Stimulated activated CD8-positive, alpha-beta memory T cell treated with anti-CD3 and anti-CD28 coated beads, Interleukin-7, amount 100 ng/mL, for 1 hour (primary cell): ENCODE measurements at places on chromosomes 4 and X.

- DNase-seq = no peak
Measured at GRCh38 chr4:76203541-76203940, 10.1 kb downstream of the SCARB2 start.

GRCh38 chr4:88010966-88011365 is 3.5 kb downstream of the PKD2 start:
- no peak for DNase-seq

DNA sequence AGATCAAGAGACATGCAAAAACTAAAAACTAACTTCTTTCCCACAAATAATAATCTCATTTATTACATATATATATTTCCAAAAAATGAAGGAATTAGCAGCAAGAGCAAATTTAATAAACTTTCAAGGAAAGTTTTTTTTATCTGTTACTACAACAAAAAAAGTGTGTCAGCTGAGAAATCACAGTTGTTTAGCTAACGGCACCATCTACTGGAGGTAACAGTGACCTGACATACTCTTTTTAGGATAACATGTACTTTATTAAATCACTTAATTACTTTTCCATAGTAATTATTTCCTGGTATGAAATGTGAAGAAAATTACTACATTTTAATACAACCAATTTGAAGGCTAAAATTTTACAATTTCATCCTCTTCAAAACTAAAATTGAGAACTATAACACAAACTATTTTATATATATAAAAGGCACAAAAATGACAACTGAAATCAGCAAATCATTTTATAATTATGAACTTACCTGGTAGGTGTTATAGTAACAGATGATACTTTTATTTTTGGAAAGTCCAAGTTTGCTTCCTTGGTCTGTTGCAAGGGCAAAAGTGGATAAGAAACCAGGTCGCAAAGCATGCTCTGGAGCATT is 9.1 kb downstream of the LAMTOR3 start:
- DNase-seq = no peak

- no peak for DNase-seq
Measured at GRCh38 chr4:165872461-165873297, at the start of gene TLL1. TSS of gene TLL1 (plus strand) at chr4:165873237. CDS start at chr4:165873905, 668 bp downstream.

- no peak for DNase-seq
Measured at GRCh38 chrX:134186362-134187121, 50.4 kb upstream of the CCDC160 start.

DNA sequence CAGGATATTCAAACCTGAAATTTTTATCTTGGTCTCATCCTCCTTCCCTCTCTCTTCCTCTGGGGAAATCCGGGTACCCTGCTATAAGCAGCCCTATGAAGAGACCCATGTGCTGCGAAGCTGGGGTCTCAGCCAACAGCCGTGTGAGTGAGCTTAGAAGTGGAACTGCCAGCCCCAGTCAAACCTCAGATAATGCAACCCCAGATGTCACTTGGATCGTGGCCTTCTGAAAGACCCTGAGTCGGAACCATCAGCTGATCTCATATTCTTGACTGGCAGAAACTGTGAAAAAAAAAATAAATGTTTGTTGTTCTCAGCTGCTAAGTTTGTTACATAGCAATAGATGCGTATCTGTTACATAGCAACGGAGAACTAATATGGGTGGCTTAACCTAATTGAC is 198.1 kb upstream of the NPY2R start:
- DNase-seq = no peak

DNA sequence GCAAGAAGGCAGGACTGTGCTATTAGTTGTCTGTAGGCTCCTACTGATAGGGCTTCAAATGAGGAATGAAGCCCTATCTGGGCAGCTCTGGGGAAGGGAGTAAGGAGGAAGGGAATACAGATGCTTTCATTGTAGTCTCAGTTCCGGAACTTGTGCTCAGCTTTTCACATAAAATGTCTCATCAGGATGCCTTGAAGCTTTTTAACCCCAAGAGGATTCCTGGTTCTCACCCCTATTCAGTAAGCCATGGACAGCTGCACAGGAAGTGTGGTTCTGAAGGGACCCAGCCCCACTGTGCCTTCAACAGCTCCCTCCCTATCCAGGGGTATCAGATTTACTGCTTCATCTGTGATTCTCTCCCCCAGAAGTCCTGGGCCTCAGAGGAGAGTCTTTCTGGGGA is 5.0 kb downstream of the ARMCX5 start:
- DNase-seq = no peak

DNA sequence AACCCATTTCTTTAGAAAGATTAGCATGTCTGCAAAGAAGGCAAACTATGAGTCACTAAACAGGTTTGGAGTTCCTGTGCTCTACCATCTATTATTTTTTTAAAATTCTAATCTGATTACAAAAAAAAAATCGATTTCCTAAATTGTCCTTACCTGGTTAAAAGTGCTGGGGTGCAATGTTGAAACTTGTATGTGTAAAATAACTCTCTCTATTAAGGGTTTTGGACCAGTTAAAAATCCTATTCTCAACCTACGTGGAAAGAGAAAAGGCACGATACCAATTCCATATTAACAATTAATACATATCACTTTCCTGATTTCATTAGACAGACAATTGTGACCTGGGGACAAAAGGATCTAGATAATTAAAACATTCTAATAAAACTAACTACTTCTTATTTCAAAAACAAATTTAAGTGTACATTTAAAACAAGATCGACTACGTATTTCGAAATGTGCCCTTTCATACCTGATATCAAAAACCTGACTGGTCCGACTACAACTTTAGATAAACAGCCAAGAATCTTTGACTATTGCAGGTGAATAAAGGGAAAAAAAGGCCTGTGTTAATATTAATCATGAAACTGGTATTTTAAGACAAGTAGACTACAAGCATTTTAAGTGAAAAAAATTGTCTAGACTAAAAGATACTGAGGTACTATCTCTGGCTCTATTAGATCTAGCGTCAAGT is 21.2 kb downstream of the AADAT start:
- DNase-seq = no peak

- peak; percentile 56 for DNase-seq
Measured at GRCh38 chrX:71098302-71098701, 2.7 kb downstream of the FOXO4 start.

- no peak for DNase-seq
Measured at GRCh38 chrX:132877954-132878536, 80.4 kb downstream of the HS6ST2 start.

GRCh38 chrX:81195712-81196111 is 6.0 kb downstream of the HMGN5 start:
- peak; percentile 40 for DNase-seq

GRCh38 chrX:17580539-17581152 is 156.6 kb upstream of the SCML1 start:
- no peak for DNase-seq

- DNase-seq = no peak
Measured at GRCh38 chrX:14865201-14865600, 7.7 kb downstream of the FANCB start.

- no peak for DNase-seq
Measured at GRCh38 chr4:7985891-7986441, 46.3 kb upstream of the AFAP1 start.

DNA sequence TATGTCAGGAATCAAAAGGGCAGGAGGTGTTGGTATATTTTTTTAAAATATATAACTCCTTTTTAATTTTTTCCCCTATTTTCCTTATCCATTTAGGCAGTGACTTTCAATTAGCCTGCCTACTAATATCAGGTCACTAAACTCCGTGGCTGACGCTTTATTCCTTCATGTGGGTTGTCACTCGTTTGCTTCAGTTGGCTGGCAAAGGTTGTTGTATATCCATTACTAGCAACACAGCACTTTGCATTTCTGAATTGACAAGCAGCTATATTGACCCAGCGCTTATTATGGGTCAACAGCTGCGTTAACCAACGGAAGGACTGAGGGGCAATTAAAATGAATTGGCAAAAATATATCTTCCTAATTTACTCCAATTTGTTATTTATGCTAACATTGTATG is 87.7 kb downstream of the ARX start:
- no peak for DNase-seq

- DNase-seq = no peak
Measured at GRCh38 chr4:189838821-189839497, 101.7 kb upstream of the FRG1 start.

DNA sequence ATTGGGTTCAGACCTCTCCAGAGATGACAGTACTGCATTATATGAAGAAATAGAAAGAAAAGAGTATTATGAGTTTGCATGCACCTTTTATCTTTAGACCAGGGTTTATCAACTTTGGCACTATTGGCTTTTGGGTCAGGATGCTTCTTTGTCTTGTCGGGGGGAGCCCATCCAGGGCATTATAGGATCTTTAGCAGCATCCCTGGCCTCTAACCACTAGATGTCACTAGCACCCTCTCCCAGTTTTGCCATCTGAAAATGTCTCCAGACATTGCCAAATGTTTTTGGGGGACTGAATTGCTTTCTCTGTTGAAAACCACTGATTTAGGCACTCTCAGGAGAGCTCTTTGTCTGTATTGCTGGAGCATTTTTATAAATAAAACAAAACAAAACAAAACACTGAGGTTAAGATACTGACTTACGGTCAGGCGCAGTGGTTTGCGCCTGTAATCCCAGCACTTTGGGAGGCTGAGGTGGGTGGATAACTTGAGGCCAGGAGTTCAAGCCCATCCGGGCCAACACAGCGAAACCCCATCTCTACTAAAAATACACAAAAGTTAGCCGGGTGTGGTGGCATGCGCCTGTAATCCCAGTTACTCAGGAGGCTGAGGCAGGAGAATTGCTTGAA is 23.6 kb downstream of the CA5B start:
- DNase-seq = no peak

- no peak for DNase-seq
Measured at GRCh38 chr4:185054272-185054671, 36.0 kb downstream of the HELT start.
